Mesenchymal stem cell (in vitro differentiated cells and primary cell): ENCODE measurements at places on chromosomes 4 and X.

DNA sequence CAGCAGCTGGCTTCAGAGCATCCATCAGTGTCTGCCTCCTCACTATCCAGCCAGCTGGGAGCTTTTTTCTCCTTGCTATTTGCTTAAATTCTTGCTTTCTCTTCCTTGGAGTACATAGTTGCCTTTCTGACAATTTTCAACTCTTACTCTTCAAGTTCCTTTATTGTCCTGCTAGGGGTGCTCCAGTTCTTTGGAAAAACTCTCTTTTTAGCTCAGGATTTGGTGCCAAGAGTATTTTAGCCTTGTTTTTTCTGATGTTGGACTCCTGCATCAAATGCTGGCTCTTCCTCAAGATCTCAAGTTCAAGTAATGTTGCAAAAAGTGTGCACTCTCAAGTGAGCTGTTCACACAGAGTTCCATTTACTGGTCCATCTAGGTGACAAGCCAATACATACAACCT lies 126.4 kb downstream of the KDR start:
- DNase-seq, result peak; percentile 36

DNA sequence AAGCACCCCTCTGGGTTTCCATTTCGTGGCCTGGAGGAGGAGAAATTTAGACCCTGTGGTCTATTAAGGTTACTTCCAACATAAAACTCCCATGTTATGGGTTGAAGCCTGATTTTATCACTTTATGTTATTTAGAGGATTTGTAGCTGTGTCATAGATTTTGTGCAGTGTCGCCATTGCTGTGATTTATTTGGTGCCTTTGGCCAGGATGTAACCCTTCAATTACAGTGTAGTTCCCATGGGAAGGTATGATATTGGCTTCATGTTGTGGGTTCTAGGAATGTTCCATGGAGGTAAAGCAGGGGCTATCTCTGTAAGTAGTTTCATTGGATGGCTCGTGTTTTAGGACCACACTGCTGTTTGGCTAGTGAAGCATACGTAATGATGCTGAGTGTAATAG lies 58.5 kb downstream of the TMEM131L start:
- DNase-seq, result no peak

- DNase-seq, result peak; percentile 19
These were observed 34.6 kb upstream of the DCAF8L2 start for GRCh38 chrX:27555514-27555913.

DNA sequence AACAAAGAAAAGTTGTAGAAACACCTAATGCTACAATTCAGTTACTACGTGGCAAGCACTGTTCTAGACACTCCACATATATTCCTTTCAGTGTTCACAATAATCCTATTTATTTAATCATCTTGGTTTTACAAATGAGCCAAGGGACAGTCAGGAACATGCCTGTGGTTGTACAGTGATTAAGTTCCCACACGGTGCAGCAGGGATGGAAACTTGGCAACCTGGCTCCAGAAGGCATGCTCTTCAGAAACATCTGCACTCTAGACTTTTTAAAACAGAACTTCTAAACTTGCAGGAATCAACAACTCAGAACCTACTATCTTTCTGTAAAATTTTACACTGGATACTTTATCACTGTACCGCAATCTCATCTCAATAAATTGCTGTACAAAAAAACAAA lies 32.1 kb downstream of the TAPT1 start:
- peak; percentile 14 for DNase-seq

- no peak for DNase-seq
These were observed 161.9 kb downstream of the STK32B start for GRCh38 chr4:5213087-5213595.

GRCh38 chrX:153651540-153652079 lies 4.6 kb downstream of the DUSP9 start:
- no peak for DNase-seq

DNA sequence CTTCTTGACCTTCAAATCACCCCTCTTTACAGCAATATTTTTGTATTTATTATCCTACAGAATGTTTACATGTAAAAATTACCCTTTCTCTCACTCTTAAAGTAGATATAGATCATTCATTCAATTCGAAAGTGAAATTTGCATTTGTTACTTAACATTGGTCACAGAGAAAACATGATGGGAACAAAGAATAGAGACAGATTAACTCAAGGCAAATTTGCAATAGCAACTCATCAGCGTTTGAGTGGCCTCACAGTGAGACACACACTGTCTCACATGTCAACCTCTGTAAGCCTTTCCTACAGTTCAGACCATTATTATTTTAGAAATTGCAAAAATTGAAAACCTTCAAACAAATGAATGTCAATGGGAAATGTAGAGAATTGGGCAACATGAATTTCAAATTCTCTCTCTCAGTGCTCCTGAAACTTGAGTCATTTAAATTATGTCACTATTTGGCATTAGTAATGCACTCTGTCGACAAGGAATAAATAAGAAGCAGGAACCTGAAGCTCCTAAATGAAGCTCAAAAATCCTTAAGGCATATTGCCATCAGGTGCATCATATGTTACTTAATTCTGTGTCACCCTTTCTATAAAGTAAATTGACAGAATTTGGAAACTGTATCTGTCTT lies 148.3 kb upstream of the ANXA10 start:
- no peak for DNase-seq
